ENCODE measurements at places on chromosomes 1 and 21. TPM values are rescaled to one million over a fixed set of nuclear protein-coding genes. Genes with fewer than 3 reads are reported as not detected.
A peak's percentile ranks its signal among the peaks of the same experiment; 100 is the strongest.

The UBE2G2 gene
- 197 TPM for total RNA-seq

The SEMA6C gene
- 5.3 TPM for total RNA-seq

The BSND gene
- not detected for total RNA-seq

The NHLH1 gene
- under 0.01 TPM for total RNA-seq

The MEX3A gene
- total RNA-seq: 6.5 TPM

The ALX3 gene
- not detected for total RNA-seq

The PTPN22 gene
- 0.63 TPM for total RNA-seq

The CACHD1 gene
- 3.7 TPM for total RNA-seq

The VWA5B1 gene
- total RNA-seq: not detected

The CREG1 gene
- total RNA-seq: 15.0 TPM

The DISP1 gene
- total RNA-seq: 2.1 TPM

The KPRP gene
- not detected for total RNA-seq

The FAM72C gene
- total RNA-seq: 3.7 TPM

The RAB29 gene
- total RNA-seq: 40.6 TPM

GRCh38 chr1:58815686-58816071, 31.8 kb upstream of the JUN start:
- DNase-seq: no peak

DNA sequence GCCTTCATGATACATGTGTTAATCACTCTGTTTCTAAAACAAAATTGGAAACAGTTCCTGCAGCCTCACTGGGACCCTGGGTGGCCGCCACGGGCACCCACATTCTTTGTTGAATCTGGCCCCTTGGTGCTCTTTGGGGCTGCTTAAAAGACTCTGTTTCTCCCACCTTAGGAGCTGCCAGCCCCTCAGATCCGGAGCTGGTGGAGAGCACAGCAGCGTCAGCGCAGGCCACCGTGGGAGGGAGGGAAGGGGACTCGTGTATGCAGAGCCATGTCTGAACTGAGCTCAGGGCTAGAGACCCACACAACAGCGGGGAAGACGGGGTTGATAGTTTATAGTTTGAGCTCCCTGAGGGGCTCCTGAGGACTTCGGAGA, 121.2 kb downstream of the CNIH3 start:
- DNase-seq: no peak

- no peak for DNase-seq
These were observed 604.2 kb downstream of the LRRIQ3 start for GRCh38 chr1:73593804-73594203.

- DNase-seq: no peak
These were observed 8.5 kb downstream of the GPA33 start for GRCh38 chr1:167081594-167082156.

- no peak for DNase-seq
These were observed 238.3 kb downstream of the OMA1 start for GRCh38 chr1:58308206-58308605.

DNA sequence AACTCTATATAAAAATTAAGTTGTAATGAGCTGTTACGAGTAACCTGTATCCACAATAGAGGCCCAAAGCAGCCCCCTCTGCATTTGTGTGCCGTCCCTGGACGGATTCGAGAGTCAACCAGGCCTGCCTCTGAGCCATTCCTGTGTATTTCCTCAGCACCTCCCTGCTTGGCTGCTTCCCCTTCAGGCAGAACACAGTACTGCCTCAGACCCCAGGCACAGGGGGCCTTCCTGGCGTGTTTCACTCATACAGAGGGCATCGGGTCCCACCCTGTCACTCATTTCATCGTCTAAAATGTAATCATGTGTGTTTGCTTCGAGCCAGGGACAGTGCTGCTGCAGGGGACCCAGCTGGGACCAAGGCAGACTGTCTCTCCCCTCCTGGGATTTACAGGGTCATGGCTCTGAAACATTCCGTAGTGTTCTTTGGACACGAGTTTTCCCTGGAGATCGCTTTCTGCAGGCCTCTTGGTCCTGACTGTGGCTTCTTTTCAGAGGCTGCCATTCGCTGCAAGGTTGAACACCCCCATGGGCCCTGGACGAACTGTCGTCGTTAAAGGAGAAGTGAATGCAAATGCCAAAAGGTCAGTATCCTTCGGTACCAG, 19.4 kb downstream of the LGALS8 start:
- no peak for DNase-seq

- no peak for DNase-seq
These were observed 63.4 kb upstream of the RAB3GAP2 start for GRCh38 chr1:220335668-220336067.

GRCh38 chr1:154386643-154387352, 18.3 kb upstream of the IL6R start:
- no peak for DNase-seq

- DNase-seq: no peak
These were observed at the start of gene LAPTM5 for GRCh38 chr1:30757352-30758120. TSS of gene LAPTM5 (minus strand) at chr1:30757774. CDS start at chr1:30757745, 29 bp downstream.

DNA sequence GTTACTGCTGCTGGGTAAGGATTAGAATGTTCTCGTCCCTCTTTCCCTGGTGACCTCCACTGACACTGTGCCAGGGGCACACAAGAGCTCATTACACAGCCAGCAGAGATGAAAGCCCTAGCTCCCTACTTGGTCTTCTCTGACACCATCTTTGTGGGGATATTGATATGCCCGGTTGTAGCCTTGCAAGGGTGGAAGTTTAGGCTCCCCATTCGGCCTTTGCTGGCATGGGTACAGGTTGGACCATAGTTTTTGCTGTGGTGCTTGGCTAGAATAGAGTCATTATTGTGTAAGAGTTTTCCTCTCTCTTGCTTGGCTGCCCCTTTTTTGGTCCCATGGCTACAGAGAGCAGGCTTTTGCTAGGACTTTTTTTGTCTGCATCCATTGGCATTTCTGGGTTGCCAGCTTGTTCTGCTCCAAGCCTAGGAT, 12.3 kb downstream of the RAB4A start:
- DNase-seq: no peak

DNA sequence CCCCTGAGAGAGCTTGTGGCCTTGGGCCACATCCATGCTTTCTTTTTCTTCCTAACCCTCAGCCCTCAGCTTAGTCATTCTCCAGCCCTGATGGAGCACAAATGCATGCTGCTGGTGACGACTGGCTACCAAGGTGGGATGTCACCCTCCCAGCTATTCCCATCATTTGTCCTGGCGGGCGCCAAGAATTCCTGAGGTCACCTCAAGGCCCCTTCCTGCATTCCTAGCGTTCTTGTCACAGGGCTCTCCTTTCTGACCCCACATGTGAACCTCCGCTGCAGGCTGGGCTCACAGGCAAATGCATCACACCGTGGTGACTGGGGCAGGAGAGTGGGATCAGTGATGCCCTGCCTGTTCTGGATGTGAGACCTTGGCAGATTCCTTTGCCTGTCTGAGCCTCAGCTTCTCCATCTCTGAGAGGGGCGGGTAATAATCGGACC, 53.4 kb upstream of the IFFO2 start:
- DNase-seq: peak; percentile 26

- peak; percentile 35 for DNase-seq
These were observed 4.5 kb downstream of the AIM2 start for GRCh38 chr1:159071970-159072582.

GRCh38 chr1:61539720-61540462, 185.1 kb downstream of the TM2D1 start:
- no peak for DNase-seq

DNA sequence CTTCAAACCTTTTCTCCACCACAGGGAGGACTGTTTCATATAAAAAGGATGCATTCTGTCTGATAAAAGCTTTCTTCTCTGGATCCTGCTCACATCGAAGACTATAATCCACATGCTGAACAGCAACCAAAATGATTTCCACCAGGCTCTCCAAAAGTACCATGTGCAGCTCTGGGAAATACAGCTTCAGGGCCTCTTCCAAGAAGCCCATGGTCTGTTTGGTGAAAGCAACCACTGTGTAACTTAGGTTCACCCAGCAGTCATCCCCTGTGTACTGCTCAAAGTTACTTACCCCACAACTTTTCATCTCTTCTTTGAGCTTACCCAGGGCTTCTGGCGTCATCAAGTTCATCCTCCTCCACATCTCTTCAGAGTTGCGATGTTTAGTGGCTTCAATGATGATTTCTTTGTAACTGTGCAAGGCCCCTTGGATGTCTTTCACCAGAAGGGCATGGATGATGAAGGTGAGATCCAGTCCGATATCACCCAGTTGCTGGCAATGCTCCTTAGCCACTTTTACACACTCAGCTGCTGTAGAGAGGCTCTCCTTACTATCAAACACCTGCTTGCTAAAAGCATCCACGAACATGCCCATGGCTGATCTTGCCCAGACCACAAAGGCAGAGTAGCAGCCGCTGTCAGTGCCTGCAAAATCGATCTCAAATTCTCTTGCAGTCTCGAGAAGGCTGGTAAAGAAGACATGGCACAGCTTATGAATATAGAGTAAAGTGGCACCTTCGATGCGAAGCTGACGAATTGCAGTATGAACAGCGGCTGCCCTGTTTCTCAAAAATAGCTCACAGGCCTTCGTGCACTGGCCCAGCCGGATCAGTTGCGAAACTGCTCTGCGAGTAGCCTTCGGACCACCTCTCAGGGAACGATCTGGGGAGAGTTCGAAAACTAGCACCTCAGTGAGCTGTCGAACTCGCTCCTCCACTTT, 1.7 kb downstream of the EXOC8 start:
- no peak for DNase-seq

DNA sequence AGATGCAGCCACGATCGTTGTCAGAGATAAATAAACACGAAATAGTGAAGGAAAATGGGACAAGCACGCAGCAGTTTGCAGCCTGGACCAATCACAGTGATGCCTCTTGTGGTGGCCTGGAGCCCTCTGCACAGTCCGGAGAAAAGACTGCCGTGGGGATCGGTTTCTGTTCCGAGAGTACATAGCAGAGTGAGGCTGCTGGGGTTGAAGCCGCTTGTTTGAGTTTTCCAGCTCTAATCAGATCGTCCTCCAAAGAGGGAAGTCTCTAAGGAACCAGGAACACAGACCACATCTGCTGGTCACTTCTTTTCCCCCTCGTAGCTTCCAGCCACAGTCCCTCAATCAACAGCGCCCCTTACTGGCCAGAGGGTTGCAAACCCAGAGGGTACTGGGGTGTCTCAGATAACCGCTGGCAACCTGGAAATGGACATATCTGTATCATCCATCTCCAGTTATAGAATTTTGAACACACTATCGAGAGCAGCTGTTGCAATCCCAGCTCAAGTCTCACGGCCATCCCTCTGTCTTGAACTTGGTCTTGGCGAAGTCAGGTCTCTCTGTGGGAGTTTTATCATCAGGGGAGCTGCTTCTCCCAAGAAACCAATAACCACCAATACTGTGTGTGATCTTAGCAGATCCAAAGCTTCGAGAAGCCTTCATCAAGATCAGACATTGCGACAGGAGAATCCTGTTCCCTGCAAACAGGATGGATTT, 57.4 kb downstream of the OLIG1 start:
- peak; percentile 19 for DNase-seq

GRCh38 chr1:18121072-18121820, 13.6 kb downstream of the IGSF21 start:
- no peak for DNase-seq

- no peak for DNase-seq
These were observed 4.5 kb upstream of the IER5 start for GRCh38 chr1:181083842-181084605.

GRCh38 chr1:116232989-116233514, 121.9 kb downstream of the MAB21L3 start:
- DNase-seq: no peak

DNA sequence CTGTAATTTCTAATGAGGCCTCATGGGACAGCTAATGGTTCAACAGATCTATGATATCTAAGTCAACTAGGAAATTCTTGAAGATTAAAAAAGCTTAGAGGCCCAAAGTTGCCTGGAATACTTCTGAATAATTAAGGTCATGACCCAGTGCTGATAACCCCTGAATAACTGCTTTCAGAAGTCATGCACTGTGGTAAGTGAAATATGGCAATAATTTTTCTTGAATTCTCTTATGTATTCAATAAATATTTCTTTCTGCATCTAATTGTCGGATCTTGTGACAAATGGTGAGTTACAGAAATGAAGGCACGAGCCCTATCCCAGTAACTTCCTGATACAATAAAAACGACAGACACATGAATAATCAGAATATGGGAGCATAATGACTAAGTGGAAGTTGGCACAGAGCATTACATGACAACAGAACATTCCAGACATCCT, 219.3 kb upstream of the GREM2 start:
- DNase-seq: peak; percentile 35

- no peak for DNase-seq
These were observed 7.7 kb upstream of the AGTRAP start for GRCh38 chr1:11728126-11728806.

GRCh38 chr1:67347688-67348472, 40.2 kb downstream of the IL12RB2 start:
- DNase-seq: peak; percentile 8

GRCh38 chr1:69403756-69404320, 163.9 kb upstream of the LRRC7 start:
- DNase-seq: no peak

- no peak for DNase-seq
These were observed 19.6 kb downstream of the CLIC4 start for GRCh38 chr1:24764848-24765247.

DNA sequence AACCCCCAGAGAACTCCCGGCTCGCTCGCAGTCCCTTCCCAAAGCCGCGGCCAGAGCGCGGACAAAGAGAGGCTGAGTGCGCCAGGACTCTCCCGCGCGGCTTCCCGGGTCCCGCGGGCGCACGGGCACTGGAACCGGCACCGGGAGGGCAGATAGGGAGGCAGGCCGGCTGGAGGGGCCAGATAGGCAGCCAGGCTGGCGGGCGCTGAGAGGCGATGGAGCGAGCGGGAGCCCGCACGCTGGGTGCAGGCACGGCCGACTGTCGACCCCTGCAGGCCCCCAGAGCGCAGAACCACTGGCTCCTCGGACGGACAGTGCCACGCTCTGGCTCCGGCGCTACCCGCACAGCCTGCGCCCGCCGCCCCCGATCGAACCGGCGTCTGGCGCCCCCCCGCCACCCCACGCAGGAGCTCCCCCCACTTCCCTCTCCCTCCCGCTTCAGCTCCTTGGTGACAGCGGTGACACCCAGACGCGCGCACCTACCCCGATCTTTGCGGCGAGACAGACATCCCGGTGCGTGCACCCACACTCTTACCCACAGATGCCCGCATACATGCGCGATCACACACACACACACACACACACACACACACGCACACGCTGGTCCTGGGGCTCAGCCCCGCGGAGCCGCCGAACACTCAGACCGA, 534 bp downstream of the SLC6A9 start:
- no peak for DNase-seq

GRCh38 chr1:35442734-35443133, 114.5 kb downstream of the KIAA0319L start:
- DNase-seq: no peak

DNA sequence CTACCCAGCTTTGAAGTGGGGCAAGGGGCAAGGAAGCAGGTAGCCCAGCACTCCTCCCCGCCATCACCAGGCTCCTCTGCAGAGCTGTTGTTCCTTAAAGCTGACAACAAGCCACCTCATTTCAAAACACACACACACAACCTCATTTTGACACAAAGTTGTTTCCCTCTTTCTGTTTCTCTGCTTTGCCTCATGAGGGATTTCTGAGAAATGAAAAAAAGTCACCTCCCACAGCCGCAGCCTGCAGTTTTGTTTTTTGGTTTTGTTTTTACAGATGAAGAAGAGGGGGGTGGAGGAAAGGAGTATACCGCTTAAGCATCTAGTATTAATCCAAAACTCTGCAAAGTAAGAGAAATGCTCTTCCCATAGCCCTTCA, 12.1 kb downstream of the MCL1 start:
- DNase-seq: no peak

All from pulmonary artery endothelial cell (primary cell).